ENCODE measurements at places on chromosomes 2 and 18.

DNA sequence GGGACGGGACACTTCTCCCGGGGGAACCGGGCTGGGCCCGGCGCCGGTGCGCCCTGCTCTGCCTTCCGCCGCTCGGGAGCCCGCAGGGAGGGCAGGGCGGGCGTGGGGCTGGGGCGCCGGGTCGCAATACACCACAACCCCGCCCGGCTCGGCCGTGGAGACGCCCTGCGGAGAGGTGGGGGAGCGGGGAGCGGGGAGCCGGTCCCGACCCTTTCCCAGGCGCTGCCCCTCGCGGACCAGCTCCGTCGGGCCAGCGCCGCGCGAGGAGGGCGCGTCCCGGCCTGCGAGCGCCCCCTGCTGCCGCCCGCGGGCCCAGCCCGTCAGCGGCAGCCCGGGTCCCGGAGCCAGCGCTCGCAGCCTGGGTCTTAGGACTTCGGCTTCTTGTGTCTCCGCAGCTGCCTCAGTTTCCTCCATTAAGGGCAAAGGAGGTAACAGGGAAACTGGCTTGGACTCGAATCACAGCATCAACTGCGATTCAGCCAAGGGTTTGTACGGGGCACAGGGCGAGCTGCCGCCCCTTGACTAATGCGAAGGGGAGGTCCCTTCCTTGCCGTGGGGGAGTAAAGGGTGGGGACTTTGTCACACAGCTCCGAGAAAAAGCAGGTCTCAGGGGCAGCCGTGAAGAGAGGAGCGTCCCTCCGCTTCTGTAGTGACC, 635 bp upstream of the ADRA2B start:
- peak; percentile 34 for DNase-seq

DNA sequence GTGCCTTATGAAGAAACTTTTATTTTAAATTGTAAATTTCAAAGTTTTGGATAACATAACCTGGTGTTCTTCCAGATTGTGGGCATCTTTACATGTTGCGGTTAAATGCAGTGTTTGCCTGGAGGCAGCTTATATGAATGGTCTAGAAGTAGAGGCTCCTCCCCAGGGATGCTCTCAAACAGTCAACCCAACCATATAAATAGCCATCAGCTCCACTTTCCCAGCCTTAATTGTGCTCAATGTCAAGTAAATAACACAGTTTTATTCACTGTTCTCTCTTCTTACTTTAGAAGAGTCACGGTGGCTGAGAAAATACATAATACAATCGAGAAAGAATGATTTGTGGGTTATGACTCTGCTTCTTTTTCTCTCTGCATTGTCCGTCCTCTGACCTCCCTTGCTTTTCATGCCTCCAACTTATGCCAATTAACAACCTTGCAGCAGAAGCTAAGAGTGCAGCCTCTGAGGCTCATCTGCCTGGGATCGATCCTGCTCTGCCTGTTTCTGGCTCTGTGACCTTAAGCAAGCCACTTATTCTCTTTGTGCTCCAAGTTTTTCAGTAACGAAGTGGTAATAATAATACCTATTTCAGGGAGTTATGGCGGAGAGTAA, 100.3 kb downstream of the DAW1 start:
- no peak for DNase-seq

DNA sequence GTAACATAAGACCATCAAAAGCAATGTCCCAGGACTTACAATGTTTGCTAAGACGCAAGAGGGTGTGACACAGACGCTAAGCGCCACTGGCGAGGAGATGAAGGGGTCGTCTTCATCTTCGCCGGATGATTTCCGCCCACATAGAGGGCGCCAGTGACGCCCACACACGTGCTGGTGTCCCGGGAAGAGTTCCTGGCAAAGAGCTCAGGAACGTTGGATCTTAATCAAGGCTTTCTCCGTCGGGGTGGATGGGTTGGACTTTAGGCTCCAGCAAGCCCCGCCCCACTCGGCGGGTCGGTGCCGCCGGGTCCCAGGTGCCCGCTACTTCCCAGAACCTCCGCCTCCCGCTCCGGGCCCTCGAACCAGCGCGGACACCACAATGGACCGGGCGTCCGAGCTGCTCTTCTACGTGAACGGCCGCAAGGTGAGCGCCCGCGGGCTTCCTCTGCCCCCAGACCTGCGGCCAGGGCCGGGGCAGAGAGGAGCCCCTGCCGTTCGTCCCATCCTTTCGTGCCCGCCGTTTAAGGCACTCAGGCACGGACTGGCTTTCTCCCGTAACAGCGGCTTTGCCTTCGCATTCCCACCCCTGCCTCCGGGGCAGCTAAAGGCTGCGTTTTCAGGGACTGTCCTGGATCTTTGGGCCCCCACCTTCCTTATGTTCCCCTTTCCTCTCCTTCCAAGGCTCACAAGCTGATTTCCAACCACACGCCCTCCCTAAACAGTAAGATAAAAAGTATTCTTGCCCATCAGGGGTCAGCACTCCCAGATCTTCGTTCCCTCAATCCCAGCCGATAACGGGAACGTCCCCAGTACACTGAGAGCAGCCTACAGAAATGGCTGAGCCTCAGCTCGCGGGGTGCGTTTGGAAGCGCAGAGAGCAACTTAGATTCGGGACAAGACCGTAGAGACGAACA, at the start of gene AOX1:
Gene AOX1, plus strand, starts transcription at position 285 of the 914 bp plus-strand sequence. Its CDS starts 95 bp downstream, at position 380.
- DNase-seq, result no peak

DNA sequence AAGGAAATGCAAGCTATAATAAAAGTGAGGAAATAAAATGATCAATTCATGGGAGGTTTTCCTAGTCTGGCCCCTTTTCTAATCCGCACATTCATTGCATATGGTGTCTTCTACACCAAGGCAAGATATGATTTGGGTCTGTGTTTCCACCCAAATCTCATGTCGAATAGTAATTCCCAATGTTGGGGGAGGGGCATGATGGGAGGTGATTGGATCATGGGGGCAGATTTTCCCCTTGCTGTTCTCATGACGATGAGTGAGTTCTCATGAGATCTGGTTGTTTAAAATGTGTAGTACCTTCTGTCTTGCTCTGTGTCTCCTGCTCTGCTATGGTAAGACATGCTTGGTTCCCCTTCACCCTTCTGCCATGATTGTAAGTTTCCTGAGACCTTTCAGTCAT, 315.4 kb downstream of the CYRIA start:
- no peak for DNase-seq

GRCh38 chr2:59899692-59900091, 653.8 kb downstream of the BCL11A start:
- no peak for DNase-seq

- no peak for DNase-seq
Measured at GRCh38 chr2:181988154-181988924, 2.7 kb downstream of the PPP1R1C start.

DNA sequence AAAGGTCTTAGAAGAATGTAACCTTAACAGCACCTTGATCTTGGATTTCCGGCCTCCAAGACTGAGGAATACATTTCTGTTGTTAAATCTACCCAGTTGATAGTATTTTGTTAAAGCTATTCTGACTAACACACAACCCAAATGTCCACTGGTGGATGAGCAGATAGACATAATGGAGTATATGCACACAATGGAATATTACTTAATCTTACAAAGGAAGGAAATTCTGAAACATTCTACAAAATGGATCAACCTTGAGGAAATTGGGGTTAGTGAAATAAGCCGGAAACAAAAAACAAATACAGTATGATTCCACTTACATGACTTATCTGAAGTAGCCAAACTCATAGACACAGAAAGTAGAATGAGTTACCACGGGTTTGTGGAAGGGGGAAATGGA, 168.7 kb downstream of the ZNF804A start:
- no peak for DNase-seq

GRCh38 chr18:73901566-73901965, 246.1 kb downstream of the FBXO15 start:
- no peak for DNase-seq

- no peak for DNase-seq
Measured at GRCh38 chr2:231057590-231057989, 923 bp downstream of the PSMD1 start.

GRCh38 chr2:103222969-103223368, 461.1 kb downstream of the TMEM182 start:
- no peak for DNase-seq

DNA sequence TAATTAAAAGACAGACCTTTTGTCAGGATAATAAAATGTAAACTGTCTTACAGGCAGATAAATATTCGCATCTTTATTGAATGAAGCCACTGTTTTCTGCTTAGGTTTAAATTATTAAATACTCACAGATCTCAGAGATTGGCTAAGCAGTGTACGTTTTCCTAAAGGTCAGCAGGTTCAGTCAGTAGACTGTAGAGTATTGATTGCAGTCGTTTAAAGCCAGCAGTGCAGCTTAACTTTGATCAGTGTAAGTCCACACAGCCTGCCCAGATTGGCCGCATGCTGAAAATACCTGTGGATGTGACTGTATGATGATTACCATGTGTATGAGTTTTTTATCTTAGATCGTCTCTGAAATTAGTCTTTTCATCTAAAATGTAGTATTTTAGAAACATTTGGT, 42.3 kb downstream of the ATP9B start:
- no peak for DNase-seq

- no peak for DNase-seq
Measured at GRCh38 chr2:9102861-9103662, 99.6 kb upstream of the MBOAT2 start.

GRCh38 chr18:77077401-77077800, 55.2 kb downstream of the MBP start:
- no peak for DNase-seq

Data from activated CD4-positive, CD25-positive, alpha-beta regulatory T cell (primary cell).